ENCODE measurements at places on chromosomes 12 and 14.
A peak's percentile ranks its signal among the peaks of the same experiment; 100 is the strongest.

- DNase-seq = no peak
These were observed 13.2 kb downstream of the DTX1 start for GRCh38 chr12:113069751-113070116.

DNA sequence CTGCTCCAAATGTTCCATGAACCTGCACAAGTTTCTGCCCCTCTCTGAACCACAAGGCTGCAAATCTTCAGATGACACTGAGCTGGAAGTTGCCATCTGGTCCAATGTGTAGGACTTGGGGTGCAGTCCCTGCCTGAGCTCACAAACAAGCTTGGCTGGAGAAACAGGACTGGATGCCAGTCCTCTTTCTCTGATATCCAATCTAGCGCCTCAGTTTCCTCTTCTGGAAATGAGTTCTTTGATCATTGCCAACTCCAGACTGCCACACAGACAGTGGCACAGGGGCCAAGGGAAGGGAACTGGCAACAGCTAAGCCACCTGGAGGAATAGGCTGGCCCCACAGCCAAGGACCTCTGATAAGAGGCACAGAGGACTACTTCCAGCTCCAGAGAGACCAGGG, 15.5 kb downstream of the CMKLR1 start:
- DNase-seq = no peak

- DNase-seq = no peak
These were observed 27.1 kb downstream of the FMNL3 start for GRCh38 chr12:49680075-49680474.

- no peak for DNase-seq
These were observed 29.3 kb downstream of the DHRS2 start for GRCh38 chr14:23665302-23666016.

DNA sequence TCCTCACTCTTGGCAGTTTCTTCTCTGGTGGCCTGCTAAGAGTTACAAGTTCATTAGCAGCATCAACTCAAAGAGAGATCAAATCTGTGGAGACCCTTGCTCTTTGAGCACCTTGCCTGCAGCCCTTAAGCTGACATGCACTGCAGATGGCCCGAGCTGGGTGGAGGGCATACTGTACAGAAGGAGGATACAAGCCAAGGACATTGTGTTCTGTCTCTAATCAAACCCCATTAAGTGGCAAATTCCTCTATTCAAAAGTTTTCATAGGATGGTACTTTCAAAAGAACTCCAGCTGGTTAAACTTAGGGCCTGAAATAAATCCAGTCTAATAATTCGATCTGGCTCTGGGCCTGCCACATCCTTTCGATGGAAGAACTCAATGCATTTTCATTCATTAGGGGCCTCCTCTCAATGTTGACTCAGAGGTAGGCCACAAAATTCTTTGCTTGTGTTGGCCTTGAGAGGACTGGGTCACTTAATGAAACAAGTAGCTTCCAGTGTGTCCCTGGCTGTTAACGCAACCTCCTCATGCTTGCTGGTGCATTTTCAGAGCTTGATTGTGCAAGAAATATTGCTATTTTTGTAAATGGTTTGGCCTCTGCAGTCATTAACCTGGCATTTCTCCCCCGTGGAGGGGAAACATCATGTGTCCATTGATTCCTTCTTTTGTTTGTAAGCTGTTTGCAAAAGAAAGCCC, 318.2 kb downstream of the NUAK1 start:
- no peak for DNase-seq

GRCh38 chr12:52285172-52285745, 6.1 kb downstream of the KRT81 start:
- DNase-seq = no peak

DNA sequence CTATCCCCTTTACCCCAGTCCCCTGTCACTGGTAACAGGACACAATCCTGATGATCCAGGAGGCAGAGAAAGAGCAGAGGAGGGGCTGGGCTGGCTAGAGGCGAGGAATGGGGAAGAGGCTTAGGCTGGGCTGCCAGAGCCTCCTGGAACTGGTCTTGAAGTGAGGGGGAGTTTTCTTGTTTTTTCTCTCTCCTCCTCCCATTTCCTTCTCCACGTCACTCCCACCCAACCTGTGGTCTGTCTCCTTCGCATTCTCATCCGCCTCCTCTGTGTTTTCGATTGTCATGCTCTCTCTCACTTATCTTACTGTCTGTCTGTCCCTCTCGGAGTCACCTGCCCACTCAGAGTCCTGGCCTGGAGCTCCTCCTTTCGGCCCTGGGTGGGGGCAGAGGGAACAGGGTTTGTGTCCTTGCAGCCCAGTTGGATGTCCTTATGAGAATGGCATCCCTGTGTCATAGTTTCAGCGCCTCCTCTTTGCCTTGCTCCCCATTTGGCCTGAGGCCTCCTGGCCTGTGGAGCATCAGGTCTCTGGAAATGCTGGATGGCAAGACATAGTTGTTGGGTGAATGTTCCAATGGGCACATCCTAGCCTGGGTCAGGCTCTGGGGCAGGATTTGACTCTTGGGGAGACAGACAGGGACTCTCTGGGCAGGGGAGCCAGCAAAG, 3.4 kb upstream of the KRT80 start:
- DNase-seq = no peak

DNA sequence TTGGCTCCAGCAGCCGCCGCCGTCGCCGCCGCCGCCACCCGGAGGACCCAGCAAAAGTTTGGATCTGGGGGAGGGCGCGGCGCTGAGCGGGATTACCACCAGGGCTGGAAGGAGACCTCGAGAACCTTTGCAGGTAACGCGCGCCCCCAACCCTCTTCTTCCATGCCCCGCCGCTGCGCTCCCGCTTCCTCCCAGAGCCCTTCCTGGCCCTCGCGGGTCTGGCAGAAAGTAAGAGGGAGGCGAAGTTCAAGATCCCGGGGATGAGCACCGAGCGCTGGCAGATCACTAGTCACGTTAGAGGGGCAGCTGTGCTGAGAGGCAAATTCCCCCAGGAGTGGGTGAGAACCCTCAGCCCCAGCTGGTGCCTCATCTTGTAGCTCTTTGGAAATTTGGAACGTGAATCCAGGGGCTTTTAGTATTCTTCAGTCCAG, 3.9 kb downstream of the FLRT2 start:
- DNase-seq = no peak

GRCh38 chr12:3279415-3279780, 202.2 kb downstream of the TSPAN9 start:
- DNase-seq = no peak

DNA sequence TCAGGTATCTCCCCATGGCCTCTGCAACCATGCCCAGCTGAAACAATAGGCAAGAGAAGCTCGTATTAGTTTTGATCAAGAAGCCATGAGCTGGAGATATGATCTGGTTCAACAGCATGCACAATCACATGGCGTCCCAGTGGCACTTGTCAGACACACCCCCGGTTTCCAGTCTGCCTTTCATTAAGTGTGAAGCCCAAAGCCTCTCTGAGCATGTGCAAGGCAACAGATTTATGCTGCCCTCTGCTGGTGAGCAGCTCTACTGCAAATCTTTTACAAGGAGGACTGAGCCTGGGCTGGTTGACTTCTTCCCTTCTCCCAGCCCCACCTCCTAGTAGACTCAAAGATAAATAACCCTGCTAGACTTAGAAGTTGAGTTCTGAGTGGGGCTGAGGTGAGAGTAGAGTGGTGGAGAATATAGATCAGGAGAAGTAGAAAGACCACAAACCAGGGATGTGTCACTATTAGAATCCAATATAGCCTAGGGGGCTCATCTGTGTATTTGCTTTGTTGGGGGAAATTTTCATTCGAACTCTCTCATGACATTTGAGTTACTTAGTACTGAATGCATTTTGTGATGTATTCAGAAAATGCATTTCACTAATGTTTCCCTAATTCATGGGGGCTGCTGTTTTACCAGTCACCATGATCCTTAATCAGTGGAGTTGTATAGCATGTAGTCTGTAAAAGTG, 53.7 kb upstream of the MBIP start:
- peak; percentile 22 for DNase-seq

DNA sequence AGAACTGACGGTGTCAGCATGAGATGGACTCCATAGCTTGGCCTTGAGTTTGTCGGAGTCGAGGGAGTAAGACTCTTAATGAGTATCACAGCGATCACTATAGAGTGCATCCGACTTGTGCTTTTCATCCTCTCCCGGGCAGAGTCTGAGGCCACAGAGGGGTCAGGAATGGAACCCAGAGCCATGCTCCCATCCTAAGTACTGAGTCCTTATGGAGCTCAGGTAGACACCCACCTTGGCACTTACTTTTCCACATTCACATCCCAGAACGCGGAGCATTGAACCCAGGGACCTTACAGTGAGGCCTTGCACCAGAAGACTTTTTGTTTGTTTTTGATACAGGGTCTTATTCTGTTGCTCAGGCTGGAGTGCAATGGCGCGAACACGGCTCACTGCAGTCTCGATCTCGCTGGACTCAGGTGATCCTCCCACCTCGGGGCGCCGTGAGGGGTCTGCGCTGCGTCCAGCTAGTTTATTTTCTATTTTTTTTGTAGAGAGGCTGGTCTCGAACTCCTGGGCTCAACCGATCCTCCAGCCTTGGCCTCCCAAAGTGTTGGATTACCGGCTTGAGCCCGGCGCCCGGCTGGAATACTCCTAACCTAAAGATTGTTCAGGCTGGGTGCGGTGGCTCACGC, 719 bp upstream of the SRSF9 start:
- no peak for DNase-seq

GRCh38 chr12:9736936-9737705, 4.2 kb upstream of the CLECL1 start:
- no peak for DNase-seq

- no peak for DNase-seq
These were observed 120.7 kb upstream of the PWP1 start for GRCh38 chr12:107564946-107565345.

GRCh38 chr12:108861878-108862587, 4.7 kb upstream of the SSH1 start:
- no peak for DNase-seq

GRCh38 chr12:59736359-59736758, 140.5 kb downstream of the SLC16A7 start:
- no peak for DNase-seq

GRCh38 chr14:46581036-46581671, 70.4 kb downstream of the RPL10L start:
- DNase-seq = no peak

- DNase-seq = no peak
These were observed 7.8 kb downstream of the CKB start for GRCh38 chr14:103514596-103515421.

GRCh38 chr12:127980585-127980984, 286.4 kb upstream of the TMEM132C start:
- DNase-seq = no peak

GRCh38 chr12:48000878-48001504, 3.3 kb downstream of the COL2A1 start:
- DNase-seq = no peak

DNA sequence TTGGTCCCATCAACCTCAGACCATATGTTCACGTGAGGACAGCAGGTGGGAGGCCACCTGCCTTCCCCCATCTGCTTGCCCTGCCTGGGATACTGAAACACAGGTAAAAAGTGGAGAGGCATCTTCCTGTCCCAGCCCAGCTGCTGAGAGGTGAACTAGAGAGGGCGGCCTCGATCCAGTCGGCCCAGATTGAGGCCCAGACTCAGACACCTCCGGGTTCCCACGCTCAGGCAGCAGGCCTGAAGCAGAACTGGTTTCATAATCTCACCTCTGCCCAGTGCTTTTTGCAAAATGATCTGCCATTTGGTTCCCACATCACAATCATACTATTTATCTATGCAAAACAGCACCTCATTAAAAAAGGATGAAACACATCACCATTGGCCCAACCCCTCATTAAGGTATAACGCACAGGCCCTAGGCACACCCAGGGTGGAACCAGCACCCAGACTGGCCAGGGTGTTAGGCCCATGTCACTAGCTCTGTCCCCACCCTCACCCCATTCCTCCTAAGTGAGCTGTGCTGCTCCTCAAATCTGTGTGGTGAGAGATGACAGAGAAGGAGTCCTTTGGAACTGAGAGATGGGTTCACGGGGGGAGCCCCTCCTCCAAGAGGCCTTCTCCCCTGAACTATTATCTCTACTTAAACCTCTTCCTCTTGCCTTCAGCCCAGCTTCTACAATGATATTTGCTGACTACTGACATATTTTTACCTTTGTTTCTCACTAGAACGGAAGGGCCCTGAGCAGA, 81.1 kb downstream of the ZFP36L1 start:
- DNase-seq = no peak

DNA sequence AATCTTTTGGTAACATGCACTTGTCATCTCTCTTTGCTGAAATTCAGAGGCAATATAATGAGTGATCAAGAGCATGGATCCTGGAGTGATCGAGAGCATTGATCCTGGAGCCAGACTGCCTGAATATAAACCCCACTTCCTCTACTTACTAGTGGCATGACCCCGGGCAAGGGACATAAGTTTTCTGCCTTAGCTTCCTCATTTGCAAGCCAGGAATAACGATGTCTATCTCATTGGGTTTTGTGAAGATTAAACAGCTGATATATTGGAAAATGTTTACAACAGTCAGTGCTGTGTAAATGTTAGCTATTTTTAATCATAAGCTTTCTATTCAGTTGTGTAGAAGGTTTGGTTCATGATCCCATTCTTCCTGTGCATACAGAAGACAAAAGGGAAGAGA, 2.4 kb upstream of the CSRNP2 start:
- DNase-seq = no peak

GRCh38 chr12:54273981-54274380, 5.9 kb downstream of the CBX5 start:
- no peak for DNase-seq

DNA sequence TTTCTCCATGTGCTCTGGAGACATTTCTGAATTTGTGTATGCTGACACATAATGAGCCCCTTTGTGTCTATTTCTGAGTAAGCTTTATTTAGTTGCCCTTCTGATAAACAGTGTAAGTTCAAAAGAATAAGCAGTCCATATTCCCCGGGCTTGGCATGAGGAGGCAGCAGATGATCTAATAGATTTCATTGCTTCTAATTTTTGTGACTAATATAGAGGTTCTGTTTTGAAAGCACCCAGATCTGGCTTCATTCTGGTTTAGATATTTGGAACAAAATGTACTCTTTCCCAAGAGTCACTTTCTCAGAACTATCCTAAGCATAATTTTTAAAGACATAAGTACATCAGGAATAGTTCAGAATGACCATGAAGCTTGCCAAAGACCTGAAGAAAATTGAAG, 290.9 kb downstream of the BTG1 start:
- no peak for DNase-seq

- DNase-seq = peak; percentile 16
These were observed 5.6 kb upstream of the JAG2 start for GRCh38 chr14:105173901-105174894.

DNA sequence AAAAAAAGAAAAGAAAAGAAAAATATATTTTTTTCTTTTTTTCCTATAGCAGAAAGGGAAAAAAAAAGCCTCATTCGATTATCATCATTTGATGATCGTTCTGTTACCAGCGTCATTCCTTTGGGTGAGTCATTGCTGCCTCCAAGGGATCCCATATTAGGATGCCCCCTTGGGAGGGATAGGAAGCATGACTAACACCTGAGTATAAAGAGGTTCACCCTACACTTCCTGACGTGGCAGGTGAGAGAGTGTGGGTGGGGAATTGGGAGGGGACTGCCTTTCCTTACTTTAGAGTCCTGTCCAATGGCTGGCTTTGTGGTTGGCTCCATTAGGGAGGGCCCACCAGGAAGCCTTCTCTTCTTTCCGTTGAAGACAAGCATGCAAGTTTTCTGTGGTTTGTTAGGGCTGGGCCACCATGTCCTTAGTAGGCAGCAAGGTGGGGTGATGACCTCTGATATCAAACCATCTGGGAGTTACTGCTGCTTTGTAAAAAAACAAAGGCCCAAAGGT, 56.1 kb upstream of the FUT8 start:
- DNase-seq = no peak

GRCh38 chr14:86541972-86542371, 1012.0 kb downstream of the FLRT2 start:
- DNase-seq = no peak

- DNase-seq = no peak
These were observed 69.9 kb downstream of the ASCL4 start for GRCh38 chr12:107844312-107844921.

Measured in stimulated activated CD8-positive, alpha-beta memory T cell treated with anti-CD3 and anti-CD28 coated beads, Interleukin-7, amount 100 ng/mL, for 1 hour (primary cell).